ENCODE measurements at places on chromosomes 3 and 15.

GRCh38 chr3:48636149-48636655 is 941 bp upstream of the SLC26A6 start:
- DNase-seq: no peak

DNA sequence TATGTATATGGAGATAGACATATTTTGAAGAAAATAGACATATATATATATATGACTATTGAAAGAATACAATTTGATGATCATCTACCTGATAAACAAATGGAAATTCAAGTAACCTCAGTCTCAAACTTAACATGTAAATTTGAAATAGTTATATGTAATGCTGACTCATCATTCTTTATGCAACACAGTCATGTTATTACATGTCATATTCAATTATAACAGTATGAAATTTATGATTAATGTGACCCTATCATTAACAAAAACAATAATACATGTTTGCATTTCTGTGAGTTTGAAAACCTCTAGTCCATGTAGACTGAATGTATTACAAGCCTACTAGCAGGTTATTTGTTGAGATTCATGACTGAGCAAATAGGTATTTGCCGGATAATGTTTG is 204.1 kb downstream of the CADM2 start:
- no peak for DNase-seq

GRCh38 chr3:159892171-159892795 is 96.4 kb upstream of the IL12A start:
- DNase-seq: no peak

DNA sequence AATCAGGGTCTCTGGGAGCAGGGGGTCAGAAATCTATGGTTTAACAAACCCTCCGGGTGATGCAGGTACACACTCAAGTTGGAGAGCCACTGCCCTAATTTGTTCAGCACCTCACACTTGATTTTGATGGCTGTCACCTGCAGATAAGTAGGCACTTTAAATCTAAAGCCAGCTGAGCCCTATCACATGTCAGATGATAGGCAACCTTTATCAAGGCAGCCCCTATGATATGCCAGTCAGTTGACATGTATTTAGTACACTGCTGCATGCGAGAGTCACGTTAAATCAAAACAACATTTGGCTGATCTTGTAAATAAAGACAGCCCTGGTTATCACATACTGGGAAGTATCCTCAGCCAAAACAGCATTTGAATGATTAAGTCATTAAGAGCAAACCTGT is 104.4 kb upstream of the MCTP2 start:
- DNase-seq: no peak

DNA sequence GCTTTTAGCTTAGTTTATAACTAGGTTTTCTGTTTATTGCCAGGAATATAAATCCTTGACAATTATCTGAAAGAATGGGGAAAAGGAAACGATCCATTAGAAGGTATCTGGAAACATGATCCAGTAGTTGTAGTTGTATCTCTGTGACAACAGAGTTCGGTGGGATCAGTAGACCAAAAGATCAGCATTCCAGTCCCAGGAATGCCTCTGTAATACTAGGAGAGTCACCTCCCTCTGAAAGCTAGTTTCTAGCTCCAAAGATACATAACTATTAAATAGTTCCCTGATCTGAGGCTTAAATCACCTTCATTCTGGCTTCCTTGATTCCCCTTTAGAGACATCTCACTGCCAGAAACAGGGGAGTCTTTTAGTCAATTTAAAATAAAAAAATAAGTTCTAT is 34.1 kb downstream of the MB21D2 start:
- no peak for DNase-seq

DNA sequence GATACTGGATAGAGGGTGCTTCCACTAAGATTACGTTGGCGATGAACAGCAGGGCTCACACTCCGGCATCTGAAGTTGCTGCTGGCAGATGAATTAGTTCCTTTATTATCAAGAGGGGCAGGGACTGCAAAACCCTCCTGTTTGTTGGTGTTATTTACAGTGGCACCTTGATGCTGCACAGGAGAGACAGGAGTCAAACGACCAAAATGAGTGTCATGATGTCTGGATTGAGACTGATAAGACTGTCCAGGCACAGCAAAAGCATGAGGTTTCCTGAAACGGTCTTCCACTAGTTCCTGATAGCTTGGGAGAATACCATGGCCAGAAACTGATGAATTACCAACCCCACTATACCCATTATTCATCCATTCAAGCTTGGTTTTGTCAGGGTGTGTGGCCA is 100.8 kb upstream of the NEDD4 start:
- no peak for DNase-seq

DNA sequence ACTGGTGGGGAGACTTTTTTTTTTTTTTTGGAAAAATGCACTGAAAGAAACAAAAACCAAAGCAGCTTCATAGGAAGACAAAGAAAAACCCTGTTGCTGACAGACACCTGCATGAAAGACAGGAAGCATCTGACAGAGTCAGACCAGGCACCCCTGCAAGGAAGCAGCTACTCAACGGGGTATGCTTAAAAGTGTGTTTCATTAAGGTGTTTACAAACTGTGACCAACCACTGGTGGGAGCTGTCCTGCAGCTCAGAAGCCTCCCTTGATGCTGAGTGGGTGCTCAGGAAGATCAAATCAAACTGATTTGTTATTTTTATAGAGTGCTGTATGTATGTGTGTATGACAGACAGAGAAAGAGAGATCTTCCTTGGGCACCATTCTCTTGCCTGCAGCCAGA is 34.7 kb upstream of the AGBL1 start:
- no peak for DNase-seq
